ENCODE measurements at places on chromosomes 4 and X.

DNA sequence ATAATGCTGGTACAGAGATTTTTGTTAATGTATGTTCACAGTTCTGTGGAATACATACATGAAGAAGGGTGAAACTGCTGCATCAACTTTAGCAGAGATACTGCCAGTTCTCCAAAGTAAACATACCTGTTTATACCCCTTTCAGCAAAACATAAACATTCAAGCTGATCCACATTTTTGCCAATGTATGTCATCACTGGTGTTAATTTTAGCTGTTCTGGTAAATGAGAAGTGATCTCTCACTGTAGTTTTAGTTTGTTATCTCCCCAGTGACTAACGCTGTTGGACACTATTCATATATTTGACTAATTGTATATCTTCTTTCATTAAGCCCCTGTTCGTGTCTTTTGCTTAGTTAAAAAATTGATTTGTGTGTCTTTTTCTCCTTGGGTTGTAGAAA lies 82.0 kb downstream of the HAUS3 start:
- DNase-seq, result no peak

DNA sequence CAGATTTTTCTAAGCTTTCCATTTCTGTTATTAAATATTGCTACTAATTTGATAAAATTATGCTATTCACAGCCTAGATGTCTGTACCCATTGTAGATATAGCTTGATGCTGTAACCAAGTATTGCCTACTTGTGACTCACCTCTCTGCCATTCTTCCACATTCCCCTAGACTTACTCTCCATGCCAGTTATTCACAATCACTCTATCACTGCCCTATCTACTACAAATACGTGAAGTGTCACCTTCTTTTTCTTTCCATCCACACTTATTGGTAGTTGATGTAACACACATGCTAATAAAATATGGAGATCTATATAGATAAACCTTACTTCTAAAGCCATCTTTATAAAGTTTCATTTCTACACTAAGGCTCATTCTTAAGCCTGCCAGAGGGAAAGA lies 179.4 kb upstream of the PACRGL start:
- no peak for DNase-seq

DNA sequence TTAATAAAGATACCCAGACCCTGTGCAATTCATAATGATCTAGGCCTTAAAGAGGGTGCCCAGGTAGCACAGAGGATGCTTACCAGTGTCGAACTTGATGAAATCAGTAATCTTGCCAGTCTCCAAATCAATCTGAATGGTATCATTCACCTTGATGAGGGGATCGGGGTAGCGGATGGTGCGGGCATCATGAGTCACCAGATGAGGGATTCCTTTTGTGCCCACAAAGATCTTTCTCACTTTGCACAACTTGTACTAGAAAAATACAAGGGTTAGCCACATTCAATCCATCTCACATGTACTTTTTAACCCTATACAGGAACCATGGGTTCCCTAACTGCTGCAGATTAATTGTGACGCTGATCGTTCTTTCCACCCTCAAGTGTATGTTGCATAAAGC lies 3.3 kb downstream of the RPS4X start:
- DNase-seq, result no peak

GRCh38 chr4:113435893-113436292 lies 325.6 kb downstream of the CAMK2D start:
- no peak for DNase-seq

DNA sequence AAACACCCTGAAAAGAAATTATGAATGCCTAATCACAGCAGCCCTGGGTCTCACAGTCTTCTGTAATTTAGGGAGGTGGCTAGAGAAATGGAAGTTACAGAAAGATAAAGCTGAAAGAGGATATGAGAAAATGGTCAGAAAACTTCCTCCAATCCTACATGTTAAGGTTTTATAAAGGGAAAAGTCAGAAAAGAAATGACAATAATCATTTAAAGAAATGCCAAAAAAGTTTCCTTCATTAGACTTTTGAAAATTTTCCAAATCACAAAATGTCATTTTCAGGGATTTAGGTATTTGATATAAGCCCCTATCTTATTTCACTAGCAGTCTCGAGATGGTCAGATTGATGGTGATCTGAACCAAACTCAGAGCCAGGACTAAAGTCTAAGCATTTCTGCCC lies 276.2 kb downstream of the CHIC1 start:
- DNase-seq, result no peak

DNA sequence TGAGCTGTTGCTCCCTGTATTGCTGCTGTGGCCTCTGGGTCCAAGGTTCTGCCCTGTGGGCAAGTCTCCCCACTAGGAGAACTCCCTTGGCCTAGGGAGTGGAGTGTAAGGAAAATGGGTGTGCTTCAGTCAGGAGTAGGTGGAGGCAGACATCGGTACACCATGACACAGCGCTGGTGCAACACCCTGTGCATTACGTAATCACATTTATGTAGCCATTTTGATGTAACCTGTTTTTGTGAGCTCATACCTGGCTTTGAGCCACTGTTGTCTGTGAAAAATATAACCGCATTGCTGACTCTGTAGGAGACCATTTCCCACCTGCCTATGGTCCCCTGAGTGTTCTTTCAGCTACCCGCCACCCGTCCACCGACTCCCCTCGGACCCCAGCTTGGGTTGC lies 700.5 kb upstream of the AGA start:
- no peak for DNase-seq

DNA sequence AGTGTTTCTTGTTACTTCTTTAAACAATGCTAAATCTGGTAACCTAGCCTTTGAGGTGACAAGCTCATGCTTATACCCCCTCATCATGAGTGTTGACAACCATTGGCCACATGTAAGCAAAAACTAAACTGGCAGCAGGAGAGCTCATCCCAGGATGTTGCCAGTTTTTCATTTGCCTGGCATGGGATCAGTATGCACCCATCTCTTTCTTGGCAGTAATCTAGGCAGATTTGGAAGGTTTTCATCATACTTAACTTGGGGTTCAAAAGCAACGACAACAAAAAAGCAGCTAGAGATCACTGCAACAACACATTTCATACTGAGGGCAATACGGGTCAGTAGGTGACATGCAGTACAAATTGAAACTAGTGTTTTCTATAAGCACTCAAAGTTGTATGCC lies 122.0 kb downstream of the PPA2 start:
- DNase-seq, result no peak

- no peak for DNase-seq
Observed at GRCh38 chrX:129797251-129797906, 17.6 kb downstream of the SASH3 start.

All from hematopoietic multipotent progenitor cell (in vitro differentiated cells).